ENCODE measurements at places on chromosomes 3 and 15.

GRCh38 chr3:128419311-128419710, 47.4 kb downstream of the DNAJB8 start:
- no peak for DNase-seq

DNA sequence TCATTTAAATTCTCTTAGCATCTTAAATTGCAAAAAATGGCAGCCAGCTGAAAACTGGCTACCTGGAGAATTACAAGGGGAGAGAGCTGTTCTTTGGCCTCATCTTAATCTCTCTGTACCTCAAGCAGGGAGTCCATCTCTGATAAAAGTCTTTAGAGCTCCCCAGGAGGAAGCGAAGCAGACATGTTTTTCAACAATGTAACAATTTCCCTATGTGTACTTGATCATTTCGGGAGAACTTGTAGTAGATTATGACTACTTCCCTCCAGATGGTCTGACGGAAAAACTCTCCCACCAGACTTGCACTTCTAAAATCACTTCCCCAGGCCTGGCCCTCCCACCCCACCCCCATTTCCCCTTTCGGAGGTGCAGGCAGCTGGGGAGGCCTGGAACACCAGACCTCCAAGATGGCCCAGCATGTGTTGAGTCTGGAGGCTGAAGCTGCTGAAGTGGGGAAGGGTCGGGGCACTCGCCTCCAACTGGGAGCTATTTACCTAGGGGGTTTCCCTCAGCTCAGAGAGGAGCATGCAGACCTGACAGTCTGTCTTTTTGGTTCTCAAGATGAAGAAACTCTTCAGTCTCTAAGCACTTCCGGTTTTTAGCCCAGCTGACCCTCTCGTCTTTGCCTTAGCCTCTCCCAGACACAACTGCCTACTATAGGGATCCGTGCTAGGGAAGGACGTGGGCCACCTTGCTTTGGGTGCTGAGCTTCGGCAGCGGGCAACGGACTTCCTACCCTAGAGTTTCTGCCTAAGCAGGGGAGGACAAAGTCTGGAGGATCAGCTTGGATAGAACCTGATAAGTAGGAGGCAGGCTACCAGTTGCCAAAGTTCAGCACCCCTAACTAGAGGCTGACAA, 164.0 kb upstream of the TBL1XR1 start:
- no peak for DNase-seq

GRCh38 chr15:69823223-69823907, 274.4 kb downstream of the TLE3 start:
- DNase-seq: no peak

DNA sequence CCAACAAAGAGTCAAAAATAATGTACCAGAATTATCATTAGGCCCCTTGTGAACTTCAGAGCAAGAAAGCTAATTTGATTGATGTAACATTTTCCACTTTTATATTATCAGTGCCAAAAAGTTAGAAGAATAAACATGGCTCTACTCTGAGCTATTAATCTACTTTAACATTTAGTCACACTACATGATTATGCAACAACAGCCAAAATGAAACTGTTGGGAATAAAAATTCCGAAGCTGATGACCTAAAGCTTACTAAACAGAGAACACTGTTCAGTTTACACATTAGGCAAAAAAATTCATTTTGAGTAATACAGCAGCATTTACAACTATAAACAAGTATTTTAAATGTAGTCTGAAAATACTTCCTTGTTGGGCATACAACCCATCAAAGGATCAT, 1134.1 kb downstream of the EPHA3 start:
- DNase-seq: no peak

GRCh38 chr3:67335813-67336212, 318.6 kb downstream of the SUCLG2 start:
- no peak for DNase-seq

GRCh38 chr3:194176274-194176991, 40.5 kb downstream of the HES1 start:
- no peak for DNase-seq

DNA sequence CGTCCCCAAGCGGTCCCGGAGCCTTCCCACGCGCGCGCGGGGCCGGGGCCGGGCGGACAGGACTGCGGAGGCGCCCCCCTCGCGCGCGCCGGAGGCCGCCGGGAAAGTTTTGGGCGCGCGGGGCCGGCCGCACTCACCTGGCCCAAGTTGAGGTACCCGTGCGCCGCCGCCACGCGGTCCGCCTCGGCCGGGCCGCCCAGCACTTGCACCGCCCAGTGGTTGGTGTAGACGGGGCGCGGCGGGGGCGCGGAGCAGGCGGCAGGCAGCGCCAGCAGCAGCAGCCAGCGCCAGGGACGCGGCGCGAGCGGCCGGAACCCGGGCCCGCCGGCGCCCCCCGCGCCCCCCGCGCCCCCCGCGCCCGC, 289 bp downstream of the PCSK6 start:
- DNase-seq: no peak

DNA sequence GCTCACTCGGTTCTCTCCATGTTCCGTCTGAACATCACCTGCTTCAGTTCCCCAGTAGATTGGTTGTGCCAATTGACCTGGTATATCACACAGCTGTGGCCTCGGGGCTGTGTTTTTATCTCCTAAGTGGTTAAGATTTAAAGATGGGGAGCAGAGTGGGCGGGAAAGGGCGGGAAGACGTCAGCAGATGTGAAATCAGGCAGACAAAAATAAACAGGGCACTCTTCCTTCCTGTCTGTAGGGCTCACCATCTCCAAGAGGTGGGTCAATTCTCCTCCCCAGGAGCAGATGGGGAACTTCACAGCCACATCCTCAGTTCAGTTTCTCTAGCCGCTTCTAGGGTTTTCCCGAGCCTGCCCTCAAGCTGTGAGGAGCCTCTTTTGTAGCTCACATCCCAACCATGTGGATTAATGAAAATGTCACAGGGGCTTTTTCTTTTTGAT, 26.8 kb upstream of the LIMD1 start:
- DNase-seq: no peak

GRCh38 chr3:51519848-51520247, 18.7 kb upstream of the RAD54L2 start:
- no peak for DNase-seq

DNA sequence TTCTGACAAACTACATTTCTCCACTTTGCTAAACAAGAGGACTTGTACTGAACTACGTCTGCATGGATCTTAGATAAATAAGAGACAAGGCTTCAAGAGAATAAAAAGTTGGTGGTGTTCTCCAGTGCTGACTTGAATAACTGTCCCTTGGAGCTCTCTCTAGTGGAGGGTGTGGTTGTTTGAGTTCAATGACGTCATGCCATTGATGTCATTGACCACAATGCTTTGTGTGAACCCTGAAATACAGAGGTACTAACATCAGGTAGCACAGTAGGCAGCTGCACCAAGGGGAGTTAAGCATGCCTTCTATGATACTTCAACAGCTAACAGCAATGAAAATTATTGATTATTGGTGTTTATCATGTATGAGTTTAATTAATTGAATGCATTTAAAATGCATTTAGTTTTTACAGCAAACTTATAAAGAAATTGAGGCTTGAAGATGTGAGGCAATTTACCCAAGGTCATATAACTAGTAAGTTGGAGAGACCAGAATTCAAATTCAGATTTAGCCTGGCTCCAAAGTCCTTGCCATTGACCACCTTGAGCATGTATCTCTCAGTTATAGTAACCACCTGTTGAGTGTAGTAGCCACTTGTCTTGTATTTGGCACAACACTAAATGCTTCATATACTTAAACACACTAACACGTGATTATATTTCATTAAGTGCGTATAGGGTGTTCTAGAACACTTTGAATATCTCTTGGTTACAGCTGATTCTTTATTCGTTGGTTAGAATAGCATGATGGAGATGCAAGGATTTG, 126.0 kb upstream of the ANKRD28 start:
- DNase-seq: no peak

GRCh38 chr15:92462424-92463125, 68.9 kb downstream of the ST8SIA2 start:
- no peak for DNase-seq

- no peak for DNase-seq
Observed at GRCh38 chr3:101319531-101319930, 844 bp downstream of the IMPG2 start.

DNA sequence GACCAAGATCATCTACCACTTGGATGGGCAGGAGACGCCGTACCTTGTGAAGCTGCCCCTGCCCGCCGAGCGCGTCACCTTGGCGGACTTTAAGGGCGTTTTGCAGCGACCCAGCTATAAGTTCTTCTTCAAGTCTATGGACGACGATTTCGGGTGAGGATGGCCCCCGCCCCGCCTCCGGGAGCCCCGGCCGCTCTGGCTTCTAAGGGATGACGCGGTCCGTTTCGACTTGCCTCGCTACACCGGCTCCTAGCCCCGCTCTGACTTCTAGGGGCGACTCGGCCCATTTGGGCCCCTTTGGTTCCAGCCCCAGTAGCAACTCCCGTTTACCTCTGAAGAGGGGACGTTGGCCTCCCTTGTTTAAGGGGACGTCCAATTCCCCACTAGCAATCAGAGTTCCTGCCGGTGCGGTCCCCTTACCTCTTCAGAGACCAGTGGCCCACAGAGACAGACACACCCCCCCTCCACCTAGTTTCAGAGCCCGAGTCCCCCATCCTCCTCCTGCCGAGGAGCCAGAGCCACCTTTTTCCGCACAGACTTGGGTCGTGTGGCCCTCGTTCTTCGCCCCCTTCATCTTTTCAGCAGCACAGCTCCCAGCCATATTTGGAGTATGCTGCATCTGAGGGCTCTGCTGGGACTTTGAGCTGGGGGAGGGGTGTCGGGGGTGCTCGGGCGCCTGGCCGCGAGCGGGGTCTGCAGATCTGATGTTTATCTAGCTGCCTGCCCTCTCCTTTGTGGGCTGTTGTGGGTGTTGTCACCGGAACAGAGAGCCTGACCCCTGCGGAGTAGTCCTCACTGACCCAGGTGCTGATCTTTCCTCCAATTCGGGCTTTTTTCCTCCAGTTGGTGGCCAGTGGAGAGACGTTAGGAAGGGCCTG, 706 bp downstream of the DVL3 start:
- DNase-seq: peak; percentile 26

DNA sequence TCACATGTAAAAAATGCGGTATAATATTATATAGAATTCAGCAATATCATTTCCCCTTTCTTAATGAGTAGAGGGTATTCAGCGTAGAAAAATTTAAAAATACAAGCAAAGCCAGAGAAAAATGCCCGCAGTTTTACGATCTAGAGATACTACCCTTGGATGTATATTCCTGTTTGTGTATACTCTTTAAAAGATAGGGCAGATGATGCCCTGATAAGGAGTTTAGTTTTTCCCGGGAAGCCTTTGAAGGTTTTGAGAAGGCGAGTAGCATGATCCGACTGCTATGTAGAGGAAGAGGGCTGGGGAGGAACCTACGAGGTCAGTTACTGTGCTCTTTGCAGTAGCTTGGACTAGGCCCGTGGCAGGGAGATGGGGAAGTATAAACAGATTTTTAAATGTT, 1.2 kb downstream of the YEATS2 start:
- no peak for DNase-seq

- DNase-seq: no peak
Observed at GRCh38 chr3:126287536-126288241, 69.5 kb downstream of the KLF15 start.

GRCh38 chr3:31668242-31668641, 135.5 kb downstream of the STT3B start:
- no peak for DNase-seq

DNA sequence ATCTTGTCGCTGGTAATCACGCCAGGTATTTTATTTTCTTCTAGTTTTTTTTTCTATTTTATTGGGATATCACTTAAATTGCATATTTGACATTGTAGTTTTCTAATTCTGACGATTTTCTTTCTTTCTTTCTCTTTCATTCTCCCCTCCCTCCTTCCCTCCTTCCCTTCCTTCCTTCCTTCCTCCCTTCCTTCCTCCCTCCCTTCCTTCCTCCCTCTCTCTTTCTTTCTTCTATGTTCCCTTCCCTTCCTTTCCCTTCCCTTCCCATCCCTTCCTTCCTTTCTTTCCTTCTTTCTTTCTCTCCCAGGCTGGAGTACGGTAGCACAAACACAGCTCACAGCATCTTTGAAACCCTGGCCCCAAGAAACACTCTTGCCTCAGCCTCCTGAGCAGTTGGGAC, 100.6 kb upstream of the BCL6 start:
- no peak for DNase-seq

GRCh38 chr15:69755551-69756310, 303.1 kb downstream of the RPLP1 start:
- DNase-seq: peak; percentile 43

DNA sequence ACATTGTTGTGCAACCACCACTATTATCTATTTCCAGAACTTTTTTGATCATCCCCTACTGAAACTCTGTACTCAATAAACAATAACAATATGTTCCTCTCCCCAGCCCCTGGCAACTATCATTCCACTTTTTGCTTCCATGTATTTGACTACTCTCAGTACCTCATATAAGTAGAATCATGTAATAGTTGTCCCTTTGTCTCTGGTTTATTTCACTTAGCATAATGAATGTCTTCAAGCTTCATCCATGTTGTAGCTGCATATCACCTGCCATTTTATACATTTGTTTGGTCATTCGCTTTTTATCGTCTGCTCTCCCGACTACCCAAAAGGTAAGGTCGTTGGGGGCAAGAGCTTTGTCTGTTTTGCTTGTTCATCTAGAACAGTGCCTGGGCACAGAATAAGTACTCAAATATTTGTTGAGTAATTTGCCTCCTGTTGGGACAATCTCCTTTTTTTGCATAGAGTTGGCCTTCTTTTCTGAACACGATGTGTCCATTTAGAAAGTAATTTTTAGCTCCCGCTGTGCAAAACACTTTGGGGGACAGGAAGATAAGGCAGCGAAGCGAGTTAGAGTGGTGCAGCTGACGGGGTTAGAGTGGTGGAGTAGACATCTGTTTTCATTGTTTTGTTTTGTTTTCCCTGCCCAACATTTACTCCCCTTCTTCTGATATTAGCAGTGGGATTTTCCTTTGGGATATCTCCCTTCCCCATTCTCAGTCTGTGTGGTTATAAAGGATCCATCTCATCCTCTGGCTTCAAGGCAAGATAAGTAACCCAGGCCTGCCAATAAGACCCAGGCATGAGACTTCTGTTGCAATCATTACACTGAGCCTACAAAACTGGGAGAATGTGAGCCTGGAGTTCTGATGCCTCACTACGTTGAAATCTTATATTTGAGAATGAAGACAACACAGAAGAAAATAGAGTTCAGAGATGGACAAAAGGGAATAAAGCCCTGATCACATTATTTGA, 83.4 kb upstream of the RNU6-1 start:
- no peak for DNase-seq

GRCh38 chr3:160927620-160928019, 171.6 kb downstream of the PPM1L start:
- no peak for DNase-seq

GRCh38 chr3:149101641-149102040, 15.3 kb upstream of the HLTF start:
- DNase-seq: no peak

- DNase-seq: no peak
Observed at GRCh38 chr15:30979457-30979856, 12.0 kb downstream of the MTMR10 start.

DNA sequence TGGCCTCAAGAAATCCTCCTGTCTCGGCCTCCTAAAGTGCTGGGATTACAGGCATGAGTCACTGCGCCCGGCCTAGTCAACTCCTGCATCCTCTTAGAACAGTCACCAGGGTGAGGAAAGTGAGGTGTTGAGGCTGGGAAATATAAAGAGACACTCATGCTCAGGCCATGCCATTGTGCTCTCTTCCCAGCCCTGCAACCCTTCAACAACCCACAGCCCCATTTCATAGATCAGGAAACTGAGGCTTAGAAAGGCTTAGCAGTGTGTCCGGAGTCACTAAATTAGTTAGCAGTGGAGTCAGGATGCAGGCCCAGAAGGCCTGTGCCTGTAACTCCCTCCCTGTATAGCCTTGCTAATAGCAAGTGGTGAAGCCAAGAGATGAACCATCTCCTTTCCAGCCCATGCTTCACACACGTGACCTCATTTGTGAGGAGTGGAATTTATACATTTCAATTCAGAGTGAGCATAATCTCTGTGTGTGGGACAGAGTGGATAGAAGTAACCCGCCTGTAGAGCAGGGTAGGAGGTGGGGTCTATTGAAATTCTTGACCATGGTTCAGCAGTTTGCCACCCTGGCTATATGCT, 51.7 kb upstream of the USP3 start:
- DNase-seq: no peak
